ENCODE measurements at places on chromosomes 3 and 15.

DNA sequence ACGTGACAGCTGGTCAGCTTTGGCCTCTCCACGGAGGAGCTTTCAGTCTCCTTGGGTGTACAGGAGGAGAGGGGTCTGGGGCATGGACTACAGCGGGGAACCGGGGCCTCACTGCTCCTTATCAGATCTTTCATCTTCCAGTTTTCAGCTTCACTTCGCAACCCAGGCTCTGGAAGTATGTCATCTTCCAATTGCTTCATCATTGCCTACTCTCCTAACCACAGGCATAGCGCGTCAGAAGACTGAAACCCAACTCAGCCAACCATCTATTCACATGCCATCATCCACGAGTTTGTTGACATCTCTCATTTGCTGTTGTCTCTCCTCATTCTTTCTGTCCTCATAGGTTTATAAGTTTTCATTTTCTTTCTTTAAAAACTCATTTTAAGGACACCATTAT is 119.5 kb downstream of the MYLK start:
- no peak for DNase-seq

DNA sequence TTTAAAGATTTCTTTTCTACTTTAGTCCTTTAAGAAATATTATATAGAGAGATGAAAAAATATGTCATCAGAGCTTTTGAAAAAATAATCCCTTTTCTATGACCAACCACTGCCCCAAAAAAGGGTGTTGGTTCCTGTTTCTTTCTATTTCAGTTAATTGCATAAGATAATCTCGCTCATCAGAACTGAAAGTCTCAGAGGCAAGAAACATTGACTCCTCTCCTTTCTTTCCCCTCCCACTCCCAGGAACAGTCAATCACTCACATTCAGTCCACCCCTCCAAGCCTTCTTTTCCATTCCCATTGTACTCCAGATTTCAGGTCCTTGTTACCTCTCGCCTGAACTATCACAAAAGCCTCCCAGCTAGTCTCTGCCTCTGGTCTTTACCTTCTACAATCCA is 153.7 kb upstream of the ABI3BP start:
- DNase-seq: no peak

GRCh38 chr3:63067999-63068645 is 192.9 kb upstream of the CADPS start:
- DNase-seq: no peak

- peak; percentile 26 for DNase-seq
Observed at GRCh38 chr3:170178651-170179050, 2.9 kb downstream of the PHC3 start.

DNA sequence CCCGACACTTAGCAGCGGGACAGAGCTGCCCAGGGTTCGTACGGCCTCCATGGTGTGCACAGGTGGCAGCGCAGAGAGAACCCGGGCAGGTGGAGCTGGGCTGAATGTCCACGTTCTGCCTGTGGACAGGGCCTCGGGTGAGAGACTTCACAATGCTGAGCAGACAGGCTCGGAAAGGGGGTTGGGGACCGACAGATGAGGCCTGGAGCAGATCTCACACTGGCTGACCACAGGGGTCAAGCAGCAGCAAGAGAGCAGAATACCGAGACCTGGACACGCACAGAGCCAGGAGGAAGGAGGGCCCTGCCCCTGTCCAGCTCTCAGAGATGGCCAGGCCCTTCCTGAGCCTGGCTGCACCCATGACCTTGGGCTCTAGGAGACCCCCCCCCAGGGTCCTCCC is 83.0 kb downstream of the VGLL4 start:
- DNase-seq: no peak

GRCh38 chr3:157091083-157091833 is 68.7 kb downstream of the CCNL1 start:
- DNase-seq: no peak

DNA sequence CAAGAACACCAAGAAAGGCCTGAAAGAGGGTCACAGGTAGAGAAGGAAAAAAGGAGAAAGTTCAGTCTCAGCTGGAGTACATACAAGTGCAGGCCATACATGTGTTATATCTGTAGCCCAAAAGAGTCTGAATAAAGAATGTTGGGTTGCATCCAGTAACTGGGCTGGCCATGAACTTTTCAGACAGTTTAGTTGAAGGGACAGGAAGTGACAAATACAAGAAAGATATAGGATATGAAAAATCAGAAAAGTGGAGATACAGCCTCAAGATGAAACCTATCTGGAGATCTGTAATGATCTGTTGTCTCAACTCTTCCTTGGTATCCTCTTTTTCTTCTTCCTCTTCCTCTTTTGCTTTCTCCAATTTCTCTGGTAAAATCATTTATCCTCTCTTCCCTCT is 671.7 kb downstream of the MECOM start:
- DNase-seq: no peak

- no peak for DNase-seq
Observed at GRCh38 chr3:108103040-108103751, 12.4 kb upstream of the CD47 start.

- peak; percentile 3 for DNase-seq
Observed at GRCh38 chr3:114005481-114005880, 50.8 kb downstream of the CCDC191 start.

GRCh38 chr3:189496375-189497138 is 134.6 kb upstream of the TP63 start:
- DNase-seq: no peak

- DNase-seq: no peak
Observed at GRCh38 chr15:40290918-40291574, 8.2 kb upstream of the ANKRD63 start.

- DNase-seq: no peak
Observed at GRCh38 chr3:108133048-108133369, 42.2 kb upstream of the CD47 start.

DNA sequence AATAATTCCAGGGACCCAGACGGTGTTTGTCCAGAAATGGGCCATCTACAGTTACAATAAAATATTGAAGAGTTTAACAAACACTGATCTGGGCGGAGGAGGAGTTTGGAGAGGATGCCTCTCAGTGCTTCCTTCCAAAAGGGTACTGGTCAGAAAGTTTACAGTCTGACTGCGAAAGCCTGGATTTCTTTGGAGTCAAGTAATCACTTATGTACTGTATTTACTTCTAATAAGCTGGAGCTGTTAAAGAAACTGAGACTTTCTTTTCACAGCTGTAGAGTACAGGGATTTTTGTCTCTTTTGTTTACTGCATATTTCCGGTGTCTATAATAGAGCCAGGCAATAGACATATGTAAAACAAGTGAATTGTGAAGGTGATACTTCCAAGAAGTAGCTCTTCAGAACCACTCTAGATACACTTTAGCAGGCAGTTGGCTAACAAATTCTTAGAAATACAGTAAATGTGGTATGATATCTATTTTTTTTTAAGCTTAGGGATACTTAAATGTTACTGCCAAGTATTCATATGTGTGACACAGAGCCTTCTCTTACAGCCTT is 22.1 kb upstream of the NEO1 start:
- DNase-seq: no peak

DNA sequence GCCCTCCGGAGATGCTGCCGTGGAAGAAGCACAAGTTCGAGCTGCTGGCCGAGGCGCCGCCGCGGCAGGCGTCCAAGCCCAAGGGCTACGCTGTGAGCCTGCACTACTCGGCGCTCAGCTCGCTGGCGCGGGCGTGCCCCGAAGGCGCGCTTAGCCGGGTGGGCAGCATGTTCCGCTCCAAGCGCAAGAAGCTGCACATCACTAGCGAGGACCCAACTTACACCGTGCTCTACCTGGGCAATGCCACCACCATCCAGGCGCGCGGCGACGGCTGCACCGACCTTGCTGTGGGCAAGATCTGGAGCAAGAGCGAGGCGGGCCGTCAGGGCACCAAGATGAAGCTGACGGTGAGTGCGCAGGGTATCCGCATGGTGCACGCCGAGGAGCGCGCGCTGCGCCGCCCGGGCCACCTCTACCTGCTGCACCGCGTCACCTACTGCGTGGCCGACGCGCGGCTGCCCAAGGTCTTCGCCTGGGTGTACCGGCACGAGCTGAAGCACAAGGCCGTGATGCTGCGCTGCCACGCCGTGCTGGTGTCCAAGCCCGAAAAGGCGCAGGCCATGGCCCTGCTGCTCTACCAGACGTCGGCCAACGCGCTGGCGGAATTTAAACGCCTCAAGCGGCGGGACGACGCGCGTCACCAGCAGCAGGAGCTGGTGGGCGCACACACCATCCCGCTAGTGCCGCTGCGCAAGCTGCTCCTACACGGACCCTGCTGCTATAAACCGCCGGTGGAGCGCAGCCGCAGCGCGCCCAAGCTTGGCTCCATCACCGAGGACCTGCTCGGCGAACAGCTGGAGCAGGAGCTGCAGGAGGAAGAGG is 1.3 kb downstream of the FAM43A start:
- DNase-seq: peak; percentile 30

DNA sequence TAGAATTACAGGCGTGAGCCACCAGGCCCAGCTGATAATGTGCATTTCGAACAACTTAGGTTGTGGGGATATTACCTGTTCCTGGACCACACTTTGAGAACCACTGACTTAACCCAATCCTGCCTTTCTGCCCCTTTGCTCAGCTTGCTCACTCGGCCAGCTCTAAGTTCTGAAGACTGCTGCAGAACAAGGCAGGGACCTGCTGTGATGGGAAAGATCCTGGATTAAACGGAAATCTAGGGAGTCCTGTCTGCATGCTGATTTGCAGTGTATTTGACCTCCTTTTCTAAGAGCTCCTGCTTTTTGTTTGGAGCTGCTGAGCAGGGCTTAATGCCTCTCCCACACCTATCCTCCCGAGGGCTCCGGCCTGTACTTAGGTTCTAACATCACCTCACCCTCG is 2.9 kb downstream of the LTK start:
- DNase-seq: no peak

- peak; percentile 26 for DNase-seq
Observed at GRCh38 chr15:70098461-70099166, 897 bp upstream of the TLE3 start.

GRCh38 chr15:65054333-65055200 is 9.4 kb downstream of the SLC51B start:
- peak; percentile 73 for DNase-seq

GRCh38 chr3:99094606-99095005 is 193.1 kb upstream of the DCBLD2 start:
- no peak for DNase-seq

GRCh38 chr15:70286113-70286806 is 188.5 kb upstream of the TLE3 start:
- DNase-seq: no peak

DNA sequence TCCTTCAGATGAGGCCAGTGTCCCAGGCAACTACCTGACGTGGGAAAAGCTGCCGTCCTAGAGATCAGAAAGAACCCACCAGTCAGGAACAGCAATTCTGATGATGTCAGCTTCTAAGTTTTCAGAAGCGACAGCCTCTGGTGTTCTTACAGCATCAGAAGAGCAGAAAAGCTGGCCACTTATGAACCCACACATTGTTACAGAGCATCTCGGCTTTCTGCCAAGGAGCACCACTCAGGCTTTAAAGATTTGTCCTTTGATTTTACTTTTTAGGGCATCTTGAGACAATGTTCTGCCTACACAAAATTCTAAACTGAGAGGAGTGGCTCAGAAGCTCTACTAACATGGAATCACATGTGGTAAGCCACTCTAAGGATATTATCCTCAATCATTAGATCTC is 49.7 kb upstream of the BOC start:
- no peak for DNase-seq

- peak; percentile 20 for DNase-seq
Observed at GRCh38 chr3:117019082-117019713, 309.6 kb downstream of the TUSC7 start.

GRCh38 chr15:37934340-37934739 is at the start of gene TMCO5A:
Gene TMCO5A (plus strand): TSS chr15:37934640. CDS start chr15:37936324, 1,684 bp downstream.
- no peak for DNase-seq

GRCh38 chr3:73435055-73435454 is 189.7 kb downstream of the PDZRN3 start:
- no peak for DNase-seq

DNA sequence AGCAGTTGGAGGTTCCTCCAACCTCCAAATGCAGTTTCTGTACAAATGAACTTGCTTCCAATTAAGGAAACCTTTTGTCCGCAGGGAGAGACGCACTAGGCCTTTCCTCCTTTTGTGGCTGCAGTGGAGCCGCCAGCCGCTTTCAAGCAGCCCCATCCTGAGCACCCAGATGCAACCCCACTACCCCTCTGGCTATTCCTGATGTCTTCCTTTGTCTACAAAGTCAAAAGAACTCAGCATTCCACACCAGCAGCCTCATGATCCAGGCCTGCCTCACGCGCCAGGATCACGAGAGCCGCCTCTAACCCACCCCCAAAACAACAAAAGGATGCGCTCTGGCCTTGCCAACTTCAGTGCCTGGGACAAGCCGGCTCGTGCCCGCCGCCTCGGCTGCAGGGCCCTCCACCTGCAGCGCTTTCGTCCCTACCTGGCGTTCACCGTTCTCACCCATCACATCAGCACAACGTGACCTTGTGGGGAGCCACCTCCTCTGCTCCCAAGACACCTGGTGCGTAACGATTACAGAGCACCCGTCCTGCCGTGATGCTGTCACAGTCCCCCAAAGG is 48.2 kb upstream of the MUC4 start:
- no peak for DNase-seq

DNA sequence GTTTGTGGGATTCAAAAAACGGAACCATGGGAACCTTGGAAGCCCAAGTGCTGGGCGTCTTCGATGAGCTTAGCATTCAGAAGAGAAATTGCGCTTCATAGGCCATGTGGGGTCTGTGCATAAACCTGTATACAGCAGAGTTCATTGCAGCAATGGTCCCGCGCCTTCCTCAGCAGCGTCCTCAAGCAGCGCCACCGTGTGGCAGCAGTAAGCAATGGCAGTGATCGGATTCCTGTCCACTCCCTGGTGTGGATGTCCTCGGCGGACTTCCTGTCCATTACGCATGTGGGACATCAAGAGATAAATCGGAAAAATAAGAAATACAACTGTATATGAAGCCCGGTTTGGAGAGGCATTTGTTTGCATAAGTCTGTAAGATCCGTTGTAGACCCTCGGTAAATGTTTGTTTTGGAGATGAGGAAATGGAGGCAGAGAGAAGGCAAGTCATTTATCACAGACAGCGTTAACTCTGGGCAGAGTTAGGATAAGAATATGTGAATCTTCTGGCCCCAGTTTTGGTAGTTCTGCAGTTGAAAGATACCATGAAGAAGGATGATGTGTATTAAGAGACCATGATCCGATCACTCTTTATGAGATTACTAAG is 57.7 kb downstream of the CNTN4 start:
- DNase-seq: peak; percentile 9

- no peak for DNase-seq
Observed at GRCh38 chr3:33149342-33149741, 35.5 kb downstream of the CRTAP start.

GRCh38 chr3:119352863-119353527 is 58.8 kb downstream of the ARHGAP31 start:
- no peak for DNase-seq

GRCh38 chr3:158267015-158267414 is 157.1 kb downstream of the RSRC1 start:
- no peak for DNase-seq

- peak; percentile 53 for DNase-seq
Observed at GRCh38 chr3:49803465-49804140, 542 bp downstream of the INKA1 start.

DNA sequence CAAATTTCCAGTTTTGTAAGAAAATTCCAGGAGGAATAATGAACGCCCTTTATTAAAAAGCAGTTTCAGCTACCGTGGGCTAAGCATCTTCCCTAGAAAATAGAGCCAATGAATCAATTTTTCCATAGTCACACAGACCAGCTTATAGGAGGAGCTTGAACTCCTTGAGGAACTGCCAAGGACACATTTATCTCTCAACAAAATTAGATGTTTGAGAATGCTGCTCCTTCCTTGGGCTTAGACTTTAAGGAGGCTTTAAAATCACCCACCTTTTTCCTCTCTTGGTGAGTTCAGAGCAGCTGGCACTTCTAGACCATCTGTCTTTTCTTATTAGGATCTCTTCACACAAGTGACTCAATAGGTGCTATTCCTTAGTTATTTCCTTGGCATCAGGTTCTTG is 588.0 kb downstream of the SQOR start:
- no peak for DNase-seq

All from activated naive CD8-positive, alpha-beta T cell treated with anti-CD3 and anti-CD28 coated beads, Interleukin-2, amount 50 U/mL, for 24 hours (primary cell).